ENCODE measurements at places on chromosomes 3 and 15.

- no peak for DNase-seq
Measured at GRCh38 chr3:69951616-69952015, 47.9 kb upstream of the SAMMSON start.

DNA sequence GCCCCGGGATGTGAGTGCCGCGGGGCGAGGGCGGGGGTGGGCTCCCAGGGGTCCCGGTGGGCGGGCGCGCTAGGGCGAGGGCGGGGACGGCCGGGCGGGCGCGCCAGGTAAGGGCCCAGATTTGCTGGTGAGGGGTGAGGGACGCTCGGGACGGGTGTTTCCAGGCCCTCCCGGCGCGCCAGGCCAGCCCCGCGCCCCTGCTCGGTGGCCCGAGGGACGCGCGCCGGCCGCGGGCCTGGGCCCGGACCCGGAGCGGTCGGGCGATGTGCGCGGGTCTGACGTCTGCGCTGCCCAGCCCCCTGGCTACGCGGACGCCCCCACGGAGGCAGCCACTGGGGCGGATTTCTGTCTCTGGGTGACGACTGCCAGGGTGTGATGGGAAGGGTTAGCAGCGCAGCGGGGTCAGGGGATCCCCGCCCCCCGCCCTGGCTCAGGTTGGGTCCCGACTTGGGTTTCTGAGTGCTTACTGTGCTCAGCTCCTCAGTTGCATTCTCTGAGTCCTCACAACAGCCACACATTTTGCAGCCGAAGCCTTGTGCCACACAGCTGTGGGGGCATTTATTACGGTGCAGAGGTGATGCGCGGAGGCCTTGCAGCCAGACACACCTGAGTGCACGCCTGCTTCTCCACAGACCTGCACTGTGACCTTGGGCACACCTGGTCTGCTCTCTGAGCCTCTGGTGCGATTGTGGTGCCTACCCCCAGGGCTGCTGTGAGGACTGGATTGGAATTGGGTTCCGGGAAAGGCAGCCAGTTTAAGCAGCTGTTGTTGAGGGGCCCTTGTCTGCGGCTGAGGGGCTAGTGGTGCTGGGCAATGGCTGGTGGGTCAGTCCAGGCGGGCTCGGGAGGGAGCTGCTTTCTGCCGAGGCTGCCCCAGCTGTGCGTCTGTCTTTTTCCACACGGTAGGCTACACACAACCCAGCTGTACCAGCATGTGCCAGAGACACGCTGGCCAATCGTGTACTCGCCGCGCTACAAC is 523 bp downstream of the HDAC11 start:
- DNase-seq, result peak; percentile 41

GRCh38 chr3:72008226-72008996 is 223.5 kb upstream of the PROK2 start:
- no peak for DNase-seq

GRCh38 chr3:133404920-133405319 is 5.1 kb downstream of the BFSP2 start:
- no peak for DNase-seq

DNA sequence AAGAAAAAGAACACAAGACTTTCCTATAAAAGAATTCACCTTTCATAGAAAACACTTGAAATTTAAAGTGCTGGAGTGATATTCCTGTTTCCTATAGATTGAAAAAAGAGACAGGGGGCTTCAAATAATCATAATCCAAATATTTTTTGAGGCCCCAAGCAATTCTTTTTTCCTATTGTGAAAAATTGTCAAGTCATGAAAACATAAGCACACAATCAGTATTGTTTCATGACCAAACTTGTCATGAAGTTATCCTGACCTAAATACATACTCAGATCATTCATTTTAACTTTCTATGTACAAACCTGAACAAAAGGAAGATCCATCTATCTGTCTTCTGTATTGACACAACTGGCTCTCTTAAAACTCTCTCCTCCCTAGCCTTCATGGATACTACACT is 57.9 kb downstream of the AGTR1 start:
- DNase-seq, result no peak

- no peak for DNase-seq
Measured at GRCh38 chr3:112508261-112508660, 9.0 kb upstream of the BTLA start.

DNA sequence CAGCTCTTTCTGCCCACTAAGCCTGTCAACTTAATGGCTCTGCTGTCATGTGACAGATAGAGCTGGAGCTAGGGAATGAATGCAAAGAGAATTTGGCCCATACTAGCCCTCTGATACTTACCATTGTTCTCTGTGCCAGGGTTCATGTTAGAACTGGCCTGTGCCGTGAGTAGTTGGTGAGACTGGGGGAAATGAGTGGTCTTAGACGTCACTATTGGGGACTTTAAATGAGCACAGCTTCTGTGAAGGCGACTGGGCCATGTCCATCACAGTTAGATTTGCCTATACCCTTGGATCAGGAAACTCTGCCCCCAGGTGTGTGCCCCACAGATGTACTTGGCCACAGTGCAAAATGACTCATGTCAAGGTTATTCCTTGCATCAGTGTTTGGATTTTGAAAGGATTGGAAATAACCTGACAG is 124.9 kb downstream of the PTPRG start:
- DNase-seq, result no peak

DNA sequence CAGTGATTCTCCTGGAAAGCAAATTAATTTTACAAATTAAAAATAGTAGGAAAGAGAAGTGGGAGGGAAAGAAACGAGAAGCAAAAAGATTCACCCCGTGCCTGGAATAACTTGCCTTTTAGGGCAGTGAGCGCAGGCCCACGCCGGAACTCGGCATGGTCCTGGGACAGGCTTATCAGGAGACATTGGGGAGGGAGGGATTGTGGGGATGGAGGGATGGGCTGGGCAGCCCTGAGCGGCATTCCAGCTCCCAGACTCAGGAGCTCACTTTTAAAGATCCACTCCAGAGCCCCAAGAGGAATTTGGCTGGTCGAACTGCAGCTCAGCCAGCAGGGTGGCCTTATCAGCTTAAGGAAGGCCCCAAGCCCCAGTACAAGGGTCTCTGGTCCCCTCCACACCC is 117.9 kb downstream of the ADCY5 start:
- no peak for DNase-seq

DNA sequence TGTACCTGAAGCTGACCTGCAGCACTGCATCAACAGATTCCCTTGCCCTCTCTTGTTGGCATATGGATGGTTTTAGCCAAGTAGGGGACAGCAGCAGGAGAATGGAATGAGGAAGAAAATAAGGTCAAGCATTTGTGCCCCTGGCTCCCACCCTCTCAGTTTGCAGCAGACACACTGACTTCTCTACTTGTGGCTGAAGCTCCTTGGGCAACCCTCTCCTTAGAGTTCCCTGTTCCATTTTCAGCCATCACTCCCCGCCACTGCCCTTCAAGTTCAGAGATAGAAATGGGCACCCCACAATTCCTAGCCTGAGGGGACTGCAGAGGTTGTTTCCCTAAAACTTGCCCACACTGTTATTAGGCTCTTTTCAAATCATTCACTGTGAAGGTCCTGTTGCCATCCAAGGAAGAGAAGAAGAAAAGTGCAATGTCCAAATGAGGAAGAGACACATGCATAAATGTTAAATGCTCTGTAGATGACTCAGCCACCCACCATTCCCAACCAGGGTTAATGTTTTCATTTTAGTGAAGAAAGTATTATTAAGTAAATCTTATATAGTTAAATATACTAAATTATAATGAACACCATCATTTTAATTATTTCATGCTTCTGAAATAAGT is 295.9 kb upstream of the UBE2E2 start:
- no peak for DNase-seq

- DNase-seq, result no peak
Measured at GRCh38 chr3:100437721-100438622, 36.6 kb downstream of the LNP1 start.

DNA sequence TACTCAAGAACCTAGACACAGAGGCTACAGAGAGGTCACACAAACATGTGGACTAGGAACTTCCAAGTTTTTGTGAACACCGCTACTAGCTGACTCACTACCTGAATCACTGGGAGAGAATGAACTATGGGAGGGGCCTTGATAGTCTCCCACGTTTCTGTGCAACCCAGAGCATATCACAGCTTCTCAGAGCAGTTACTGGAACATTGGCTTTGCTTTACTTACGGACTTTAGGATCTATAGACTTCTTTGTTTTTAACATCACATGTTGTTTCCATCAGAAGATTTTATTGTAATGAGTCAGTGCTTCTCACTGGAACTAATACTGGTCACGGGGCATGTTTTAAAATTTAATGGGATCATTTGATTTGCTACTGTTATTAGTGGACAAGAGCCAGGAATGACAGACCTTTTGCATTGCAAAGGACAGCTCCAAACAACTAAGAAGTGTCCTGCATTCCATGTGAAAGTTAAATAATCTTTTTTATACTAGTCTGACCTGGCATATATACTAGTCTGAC is 35.6 kb downstream of the RTP4 start:
- no peak for DNase-seq

DNA sequence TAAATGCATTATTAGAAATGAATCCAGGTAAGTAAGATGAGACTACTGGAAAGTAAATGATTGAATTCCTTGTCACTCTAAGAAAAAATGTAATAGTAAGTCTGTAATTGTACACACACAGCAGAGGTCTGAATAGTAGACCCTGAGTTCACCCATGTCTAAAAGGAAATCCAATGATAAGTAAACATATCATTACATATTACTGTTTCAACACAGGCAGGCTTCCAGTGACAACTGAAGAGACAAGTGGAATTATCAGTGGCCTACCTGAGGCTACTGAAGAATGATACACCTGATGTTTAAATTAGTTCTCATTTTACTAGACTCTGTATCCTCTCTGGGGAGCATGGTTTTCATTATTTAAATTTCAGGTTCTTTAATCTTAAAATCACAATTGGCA is 6.2 kb upstream of the CCNL1 start:
- DNase-seq, result no peak

GRCh38 chr3:141212555-141212954 is 19.1 kb upstream of the PXYLP1 start:
- no peak for DNase-seq

- DNase-seq, result no peak
Measured at GRCh38 chr3:41575724-41576123, 376.4 kb downstream of the CTNNB1 start.

- peak; percentile 44 for DNase-seq
Measured at GRCh38 chr3:46959161-46959511, 17.4 kb downstream of the CCDC12 start.

- no peak for DNase-seq
Measured at GRCh38 chr3:89562373-89562772, 455.0 kb downstream of the EPHA3 start.

DNA sequence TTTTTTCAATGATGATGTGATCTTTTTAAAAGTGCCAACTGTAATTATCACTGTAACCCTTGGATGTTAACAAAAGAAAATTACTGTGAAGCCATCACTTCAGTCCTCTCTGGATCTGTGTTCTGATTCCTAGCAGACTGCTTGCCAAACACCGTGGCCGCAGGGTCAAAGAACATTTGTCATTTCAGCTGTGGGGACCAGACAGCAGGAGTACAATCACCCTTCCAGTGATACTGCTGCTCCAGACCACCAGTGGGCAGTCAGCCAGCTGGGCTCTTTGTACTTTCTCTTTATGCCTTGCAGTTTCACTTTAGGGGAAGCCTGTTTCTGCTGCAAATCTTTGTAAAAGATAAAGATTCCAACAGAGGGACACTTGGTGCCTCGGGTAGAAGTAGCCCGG is 770.0 kb downstream of the GRM7 start:
- no peak for DNase-seq

GRCh38 chr3:191440532-191440931 is 20.4 kb upstream of the PYDC2 start:
- DNase-seq, result no peak

DNA sequence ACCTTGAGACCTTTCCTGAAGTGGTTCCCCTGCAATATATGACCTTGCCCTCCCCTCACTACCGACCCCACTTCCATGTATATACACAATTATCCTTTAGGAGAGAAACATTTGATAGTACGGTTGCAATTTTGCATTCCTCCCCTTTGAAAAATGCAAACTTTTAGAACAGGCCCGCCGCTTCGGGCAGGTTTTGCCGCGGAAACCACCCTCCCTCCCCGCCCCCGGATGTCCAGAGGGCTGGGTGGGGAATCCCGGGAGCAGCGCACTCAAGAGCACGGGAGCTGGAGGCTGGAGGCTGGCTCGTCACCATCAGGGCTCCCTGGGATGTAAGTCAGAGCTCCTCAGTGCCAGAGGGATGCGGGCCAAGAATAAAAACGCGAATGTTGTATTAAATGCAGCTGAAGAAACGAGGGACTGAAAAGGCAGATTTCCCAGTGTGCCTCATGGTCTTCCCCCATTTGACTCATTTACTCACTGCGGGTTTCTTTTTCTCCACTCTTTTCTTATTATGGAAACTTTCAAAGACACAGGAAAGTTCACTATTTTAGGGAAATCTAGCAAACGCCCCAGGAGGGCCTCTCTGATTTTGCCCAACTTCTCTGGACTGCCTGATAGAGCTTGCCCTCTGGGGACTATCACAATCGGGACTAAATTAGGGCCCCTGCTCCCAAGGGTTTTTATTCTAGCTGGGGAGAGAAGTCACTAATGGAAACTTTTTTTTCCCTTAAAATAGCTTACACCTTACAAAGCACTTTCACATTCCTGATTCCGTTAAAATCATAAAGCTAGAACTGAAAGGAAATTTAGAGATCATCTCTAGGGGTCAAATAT is 2.9 kb upstream of the USP3 start:
- DNase-seq, result peak; percentile 41

DNA sequence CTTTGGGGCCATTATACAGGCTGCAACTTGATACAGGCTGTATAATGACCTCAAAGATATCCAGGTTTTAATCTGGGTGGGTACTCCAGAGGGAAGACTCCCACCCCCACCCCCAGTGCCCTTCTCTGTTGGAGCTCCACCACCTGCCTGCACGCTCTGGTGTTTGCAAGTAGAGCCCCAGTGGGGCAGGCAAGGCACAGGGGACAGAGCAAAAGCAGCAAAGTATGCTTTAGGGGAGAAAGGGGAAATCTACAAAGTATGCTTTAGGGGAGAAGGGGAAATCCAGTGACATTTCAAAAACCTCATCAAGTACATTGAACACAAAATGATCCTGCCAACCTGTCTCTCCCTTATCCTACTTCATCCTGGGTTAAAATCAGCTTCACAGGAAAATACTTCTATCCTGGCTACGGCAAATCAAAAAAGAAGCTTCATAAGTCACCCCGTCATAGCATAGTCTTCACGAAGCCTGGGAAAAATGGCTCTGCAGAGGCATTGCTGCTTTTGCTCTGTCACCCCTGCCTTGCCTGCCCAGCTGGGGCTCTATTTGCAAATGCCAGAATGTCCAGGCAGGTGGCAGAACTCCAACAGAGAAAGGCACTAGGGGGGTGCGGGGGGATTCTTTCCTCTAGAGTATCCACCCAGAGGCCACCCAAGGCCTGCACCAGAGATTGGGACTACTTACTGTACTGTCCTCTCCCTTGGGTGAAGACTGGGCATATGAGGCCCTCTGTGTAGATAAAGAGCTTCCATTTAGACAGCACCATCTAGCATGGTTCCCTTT is 60.9 kb upstream of the ATP11B start:
- DNase-seq, result no peak

GRCh38 chr3:138856799-138857198 is 22.1 kb upstream of the PIK3CB start:
- no peak for DNase-seq

- no peak for DNase-seq
Measured at GRCh38 chr3:99332276-99332675, 306.1 kb upstream of the COL8A1 start.

Measured in stimulated activated CD4-positive, alpha-beta T cell treated with anti-CD3 and anti-CD28 coated beads, Interleukin-2, amount 100 ng/mL, for 24 hours (primary cell).